ENCODE measurements at places on chromosomes 11 and 22.

DNA sequence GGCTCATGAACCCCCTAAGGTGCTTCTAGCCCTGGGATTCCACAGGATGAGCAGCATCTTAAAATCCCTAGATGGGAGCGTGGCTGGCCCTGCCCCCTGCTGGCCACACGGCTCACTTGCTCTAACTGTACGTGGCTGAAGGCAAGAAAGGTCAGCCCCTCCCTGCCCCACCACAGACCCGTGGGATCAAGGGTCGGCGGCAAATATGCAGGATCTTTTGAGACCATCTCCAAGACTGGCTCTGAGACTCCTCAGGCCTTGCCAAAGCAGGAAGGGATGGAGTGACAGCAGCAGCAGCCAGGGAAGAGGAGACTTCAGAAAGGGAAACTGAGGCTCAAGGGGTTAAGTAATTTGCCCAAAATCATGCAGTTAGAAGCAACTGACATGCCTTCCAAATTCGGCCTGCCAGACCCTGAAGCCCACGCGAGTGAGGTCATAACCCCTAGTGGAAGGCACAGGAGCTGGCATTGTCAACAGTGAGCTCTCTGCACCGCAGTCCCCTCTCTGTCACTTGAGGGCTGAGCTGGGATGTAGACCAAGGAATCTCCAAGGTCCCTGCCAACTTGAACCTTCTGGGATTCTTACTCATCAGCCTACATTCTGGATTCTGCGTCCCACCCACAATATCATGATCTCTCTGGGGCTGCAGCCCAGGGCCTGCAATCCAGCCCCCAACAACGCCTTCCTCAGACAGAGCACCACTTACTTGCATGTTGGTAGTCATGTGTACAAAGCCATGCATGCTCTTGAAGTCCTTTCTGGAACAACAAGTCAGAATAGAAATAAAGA is 31.4 kb downstream of the CREB3L1 start:
- peak; percentile 15 for DNase-seq

DNA sequence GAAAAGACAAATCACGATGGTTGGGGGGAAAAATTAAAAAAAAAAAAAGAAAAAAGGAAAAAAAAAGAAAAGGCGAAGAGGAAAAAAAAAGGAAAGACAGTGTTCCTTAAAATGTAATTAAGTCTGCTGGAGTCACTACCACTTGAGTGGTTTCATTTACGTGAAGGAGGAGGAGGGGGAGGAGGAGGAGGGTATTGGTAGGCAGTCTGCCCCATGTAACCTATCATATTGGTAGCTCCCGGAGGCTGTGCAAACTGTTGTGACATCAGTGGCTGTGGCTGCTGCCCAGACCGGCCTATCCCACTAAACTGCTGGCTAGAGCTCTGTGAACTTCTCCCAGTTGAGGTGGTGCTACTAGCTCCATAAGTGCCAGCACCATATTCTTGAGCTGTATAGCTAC is 17.9 kb downstream of the KDELR3 start:
- DNase-seq, result no peak

DNA sequence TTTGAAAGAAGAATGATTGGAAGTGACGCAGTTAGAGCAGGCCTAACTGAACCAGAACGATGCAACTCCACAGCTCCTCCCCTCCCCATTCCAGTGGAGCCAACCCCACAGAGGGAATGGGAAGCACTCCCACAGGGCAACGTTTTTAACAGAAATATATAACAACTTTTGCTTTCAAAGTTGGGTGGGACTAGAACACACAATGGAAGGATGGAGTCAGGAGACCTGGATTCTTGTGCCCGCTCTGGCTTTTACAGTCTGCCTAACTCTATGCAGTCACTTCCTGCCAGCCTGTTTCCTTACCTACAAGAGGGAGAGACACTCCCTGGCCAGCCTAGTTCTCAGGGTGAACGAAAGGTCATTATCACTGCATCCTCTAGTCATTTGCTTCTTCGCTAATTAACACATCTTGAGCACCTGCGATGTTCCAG is 75.5 kb downstream of the PACSIN2 start:
- DNase-seq, result no peak

GRCh38 chr11:121293288-121293594 is 670 bp downstream of the SC5D start:
- no peak for DNase-seq

DNA sequence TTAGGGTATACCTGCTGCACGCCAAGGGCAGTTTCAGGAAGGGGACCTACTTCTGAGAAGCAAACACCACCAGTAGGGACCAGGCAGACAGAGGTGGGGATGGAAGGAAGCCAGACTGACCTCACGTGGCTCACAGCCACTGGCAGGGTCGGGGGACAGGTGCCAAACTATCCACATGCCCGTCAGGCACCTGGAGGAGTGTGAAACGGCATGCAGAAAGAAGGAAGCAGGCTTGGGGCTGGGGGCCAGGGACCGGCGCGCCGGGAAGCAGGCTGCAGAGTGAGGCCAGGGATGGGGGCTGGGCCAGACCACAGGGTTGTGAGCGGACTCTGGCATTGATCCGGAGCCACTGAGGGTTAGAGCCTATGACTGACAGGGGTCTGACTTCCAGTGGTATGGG is 47.5 kb downstream of the CDKN1C start:
- DNase-seq, result no peak

DNA sequence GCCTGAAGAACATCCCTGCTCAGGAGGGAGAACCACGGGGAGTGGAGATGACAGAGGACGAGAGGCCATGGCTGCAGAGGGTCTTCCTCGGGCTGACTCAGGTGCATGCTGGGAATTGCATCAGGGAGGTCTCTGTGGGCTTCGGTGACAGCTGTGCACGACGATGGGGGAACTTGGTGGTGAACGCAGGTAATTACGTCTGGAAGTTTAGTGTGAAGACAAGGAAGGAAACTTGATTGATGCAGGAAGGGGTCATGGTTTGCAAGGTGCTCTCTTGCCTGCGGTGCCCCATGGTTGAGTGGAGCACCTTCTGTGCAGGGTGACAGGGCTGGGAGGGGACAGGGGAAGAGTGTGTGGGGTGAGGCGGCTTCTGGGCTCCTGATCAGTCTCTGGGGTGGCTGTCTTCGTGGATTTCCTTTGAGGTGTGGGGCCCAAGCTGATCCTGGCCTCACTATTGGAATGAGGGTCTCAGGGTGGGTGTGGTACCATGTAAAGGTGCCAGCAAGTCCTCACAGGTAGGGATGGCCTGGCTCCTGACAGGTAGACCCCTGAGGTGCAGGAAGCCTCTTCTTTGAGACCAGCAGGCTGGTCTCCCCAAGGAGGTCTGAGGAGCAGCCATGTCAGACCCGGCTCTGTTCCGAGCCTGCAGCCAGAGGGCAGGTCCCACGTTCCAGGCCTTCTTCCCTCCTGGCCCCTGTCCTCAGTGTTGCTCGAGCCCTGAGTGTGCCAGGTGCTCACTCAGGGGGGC is 1020.1 kb downstream of the TBC1D22A start:
- DNase-seq, result no peak

All from T-helper 22 cell (primary cell).